Esophagus mucosa (tissue), 1 donor: ENCODE measurements at places on chromosomes 11 and 22. TPM values are rescaled to one million over a fixed set of nuclear protein-coding genes. Genes with fewer than 3 reads are reported as not detected.

C11orf21 gene
- total RNA-seq, result 0.08 TPM

CALCA gene
- total RNA-seq, result not detected

CD3E gene
- total RNA-seq, result 1.2 TPM

FCHSD2 gene
- 7.3 TPM for total RNA-seq

CHRNA10 gene
- 0.64 TPM for total RNA-seq

SCO2 gene
- 1.2 TPM for total RNA-seq

KRTAP5-9 gene
- total RNA-seq, result 0.36 TPM

PRR5 gene
- total RNA-seq, result 11.1 TPM

LRRC10B gene
- total RNA-seq, result 0.12 TPM
